ENCODE measurements at places on chromosomes 7 and 10.
A peak's percentile ranks its signal among the peaks of the same experiment; 100 is the strongest.

GRCh38 chr10:100803908-100804307 is 58.5 kb downstream of the PAX2 start:
- no peak for DNase-seq

DNA sequence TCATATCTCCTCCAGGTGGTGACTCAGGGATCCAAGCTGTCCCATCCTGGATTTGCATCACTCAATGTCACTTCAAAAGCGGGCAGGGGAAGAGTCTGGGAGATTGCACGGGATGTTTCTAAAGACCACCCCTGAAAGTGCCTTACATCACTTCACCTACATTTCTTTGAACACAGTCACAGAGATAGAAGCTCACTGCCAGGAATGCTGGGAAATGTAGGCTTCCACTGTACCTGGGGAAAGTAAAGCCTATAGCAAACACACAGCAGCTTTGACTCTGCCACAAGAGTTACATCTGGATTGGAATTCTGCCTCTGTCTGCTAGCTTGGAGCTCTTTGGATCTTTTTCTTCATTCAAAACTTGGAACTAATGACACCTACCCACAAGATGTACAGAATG is 300.9 kb downstream of the WDR11 start:
- no peak for DNase-seq

DNA sequence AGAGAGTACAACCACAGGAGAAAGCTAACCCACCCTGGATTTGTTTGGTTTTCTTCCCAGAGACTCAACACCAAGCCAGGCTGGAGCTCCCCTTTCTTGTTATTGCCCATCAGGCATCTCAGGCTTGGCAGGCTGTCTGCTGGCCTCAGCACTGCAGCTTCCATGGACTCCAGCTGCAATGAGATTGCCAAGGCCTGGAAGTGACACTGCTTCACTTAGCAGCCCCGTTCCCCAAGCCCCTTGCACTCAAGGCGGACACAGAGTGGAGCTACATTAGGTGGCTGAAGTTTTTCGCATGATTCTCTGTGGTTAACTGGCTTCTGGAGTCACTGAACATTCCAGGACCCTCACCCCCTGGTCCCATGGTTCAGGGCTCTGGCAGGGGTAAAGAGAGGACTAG is 163.1 kb upstream of the GDF10 start:
- DNase-seq = no peak

- no peak for DNase-seq
Measured at GRCh38 chr10:4215963-4216575, 431.1 kb upstream of the KLF6 start.

DNA sequence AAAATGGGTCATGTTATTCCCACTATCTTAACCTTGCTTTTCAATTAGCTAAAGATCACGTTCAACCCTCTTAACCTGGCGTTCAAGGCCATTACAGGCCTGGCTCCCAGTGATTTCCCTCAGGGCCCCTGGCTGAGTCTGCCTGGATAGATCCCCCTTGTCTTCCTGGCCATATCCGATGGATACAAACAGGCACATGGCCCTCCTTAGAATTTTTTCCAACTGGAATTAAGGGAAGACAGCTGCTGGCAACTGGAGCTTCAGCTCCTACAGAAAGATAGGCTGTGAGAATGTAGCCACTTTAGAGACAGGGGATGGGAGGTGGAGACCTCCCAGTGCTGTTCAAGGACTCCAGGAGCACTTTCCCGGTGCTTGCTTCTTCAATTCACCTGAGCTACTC is 63.1 kb upstream of the ITGA8 start:
- DNase-seq = no peak

DNA sequence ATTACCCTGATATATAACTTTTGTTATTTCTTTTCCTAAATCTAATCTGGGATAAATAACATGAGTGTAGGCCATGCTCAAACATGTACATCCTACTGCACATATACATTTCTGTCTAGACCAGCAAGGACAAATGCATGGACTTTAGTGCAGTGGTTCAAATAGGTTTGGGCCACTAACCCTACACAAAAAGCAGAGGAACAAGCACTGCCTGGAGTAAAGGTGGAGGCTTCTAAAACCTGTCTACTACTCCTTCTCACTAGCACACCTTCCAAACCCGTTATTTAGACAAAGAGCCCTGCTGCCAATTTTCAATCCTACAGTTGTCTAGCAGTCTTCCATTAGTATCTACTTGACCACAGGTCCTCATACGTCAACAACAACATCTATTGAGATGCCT is 34.8 kb downstream of the SGCE start:
- no peak for DNase-seq

DNA sequence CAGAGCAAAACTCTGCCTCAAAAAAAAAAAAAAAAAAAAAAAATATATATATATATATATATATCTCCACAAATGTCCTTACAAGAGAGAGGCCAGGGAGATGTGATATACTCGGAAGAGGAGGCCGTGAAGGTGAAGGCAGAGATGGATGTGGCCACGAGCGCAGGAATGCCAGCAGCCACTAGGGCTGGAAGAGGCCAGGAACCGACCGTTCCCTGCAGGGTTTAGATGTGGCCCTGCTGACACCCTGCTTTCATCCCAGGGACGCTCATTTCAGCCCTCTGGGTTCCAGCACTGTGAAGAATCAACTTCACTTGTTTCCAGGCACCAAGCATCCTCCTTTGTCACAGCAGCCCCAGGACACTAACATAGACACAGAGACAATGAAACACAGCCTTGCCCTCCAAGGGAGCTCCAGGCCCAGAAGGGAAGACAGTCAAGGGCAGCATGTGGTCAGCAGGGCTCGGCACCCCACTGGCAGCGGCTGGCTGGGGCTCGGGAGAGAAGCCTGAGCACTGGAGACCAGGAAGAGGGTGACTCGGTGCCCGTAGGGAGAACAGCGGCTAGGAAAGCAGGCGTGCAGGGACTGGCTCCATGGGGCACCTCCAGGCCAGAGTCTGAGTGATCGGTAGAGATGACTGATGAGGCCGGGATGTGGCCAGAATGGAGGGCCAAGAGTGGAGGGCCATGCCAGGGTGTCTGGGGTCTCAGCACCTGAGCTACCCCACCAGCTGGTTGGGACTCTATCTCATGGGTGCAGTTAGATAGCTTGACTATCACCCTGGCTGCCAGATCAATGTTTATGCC is 7.6 kb downstream of the WDR86 start:
- DNase-seq = no peak

GRCh38 chr7:14095233-14095950 is 105.9 kb upstream of the ETV1 start:
- DNase-seq = no peak

- peak; percentile 47 for DNase-seq
Measured at GRCh38 chr7:80018941-80019808, 115.5 kb upstream of the GNAI1 start.

DNA sequence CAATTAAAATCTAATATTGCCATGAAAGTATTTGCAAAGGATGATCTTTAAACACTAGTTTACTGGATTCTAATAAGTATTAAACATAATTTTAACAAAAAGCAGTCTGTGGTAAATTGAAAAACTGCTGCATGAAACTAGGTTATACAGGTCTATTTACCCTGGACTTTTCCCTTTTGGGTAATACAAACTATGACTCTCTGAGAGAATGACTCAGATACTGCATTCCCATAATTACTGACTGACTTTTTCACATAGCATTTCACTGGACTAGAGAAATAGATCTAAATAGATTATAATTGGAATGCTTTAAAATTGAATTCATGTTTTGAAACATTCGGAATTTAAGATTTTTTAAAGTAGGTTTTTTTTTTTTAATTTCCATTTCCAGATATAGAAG is 395.7 kb downstream of the THSD7A start:
- peak; percentile 20 for DNase-seq

DNA sequence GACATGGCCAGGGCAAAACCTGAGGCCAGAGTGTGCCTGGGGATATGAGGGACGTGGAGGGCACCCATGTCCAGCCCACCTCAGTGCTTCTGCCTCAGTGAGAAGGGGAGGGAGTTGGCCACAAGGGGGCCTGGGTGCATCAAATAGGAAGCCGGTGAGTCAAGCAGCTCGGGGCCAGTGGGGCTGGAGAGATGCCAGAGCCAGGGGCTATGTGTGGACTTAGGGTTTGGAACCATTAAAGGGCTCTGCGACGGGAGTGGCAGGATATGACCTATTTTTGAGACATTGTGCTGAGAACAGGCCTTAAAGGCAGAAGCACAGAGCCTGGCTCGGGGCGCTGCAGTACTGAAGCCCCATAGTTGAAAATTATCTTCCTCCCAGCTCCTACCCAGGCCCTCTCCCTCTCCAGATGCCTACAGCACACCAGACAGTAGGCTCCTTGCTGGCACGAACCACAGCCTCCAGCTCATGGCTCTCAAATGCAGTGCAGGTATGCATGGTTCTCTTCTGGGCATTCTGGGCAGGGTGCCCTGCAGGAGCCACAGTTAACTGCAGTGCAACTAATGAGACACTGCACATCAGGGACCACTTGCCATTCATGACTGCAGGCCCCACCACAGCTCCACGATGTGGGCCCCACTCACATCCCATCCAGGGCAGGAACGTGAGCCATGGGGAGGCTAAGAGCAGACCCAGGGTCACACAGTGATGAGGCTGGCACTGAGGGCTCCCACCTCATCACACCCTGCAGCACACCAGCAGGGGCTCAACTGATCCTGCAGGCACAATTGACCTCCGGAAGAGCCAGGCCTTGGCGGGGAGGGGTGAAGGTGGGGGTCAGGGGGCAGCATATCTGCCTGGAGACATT is 7.2 kb upstream of the PGAM2 start:
- DNase-seq = peak; percentile 91

DNA sequence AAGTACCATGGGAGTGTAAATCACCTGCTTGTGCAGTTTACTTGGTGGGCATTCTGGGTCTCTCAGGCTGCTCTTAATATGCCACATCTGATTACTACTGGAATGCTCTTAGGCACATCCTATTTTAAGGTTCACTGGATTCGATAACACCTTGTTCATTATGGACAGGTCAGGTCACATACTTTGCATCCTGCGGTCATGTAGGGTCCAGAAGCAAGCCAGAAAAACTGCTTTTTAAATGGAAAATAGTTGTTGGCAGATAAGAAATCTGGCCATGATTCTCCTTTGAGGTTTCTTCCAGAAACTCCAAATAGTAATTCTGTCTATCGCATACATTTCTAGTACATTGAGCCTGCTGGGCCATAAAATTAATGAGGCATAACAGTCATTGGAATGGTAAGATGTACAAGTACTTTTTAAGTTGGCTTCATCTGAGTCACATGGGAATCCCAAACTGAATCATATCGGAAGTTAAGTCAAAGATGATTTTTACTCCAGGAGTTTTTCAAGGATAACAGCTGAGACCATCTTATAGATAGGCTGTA is 371.9 kb downstream of the LRRTM3 start:
- no peak for DNase-seq

- DNase-seq = no peak
Measured at GRCh38 chr7:128204455-128204854, 36.6 kb upstream of the LEP start.

DNA sequence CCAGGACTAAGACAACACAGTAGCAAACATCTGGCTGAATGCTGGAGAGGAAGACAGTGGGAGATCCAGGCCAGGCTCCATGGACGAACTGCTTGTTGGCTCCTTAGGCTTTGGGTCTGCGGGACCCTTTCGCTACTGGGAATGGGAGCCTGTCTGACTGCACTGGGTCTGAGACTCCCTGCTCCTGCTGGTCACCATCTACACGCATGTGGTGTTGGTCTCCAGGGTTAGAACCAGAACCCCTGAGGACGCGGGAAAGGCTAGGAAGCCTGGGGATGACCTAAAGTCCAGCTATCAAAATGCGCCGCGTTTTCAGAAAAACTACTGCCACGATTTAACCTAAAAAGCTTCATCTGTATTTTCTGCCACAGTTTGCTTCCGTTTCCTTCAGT is 817 bp upstream of the DNAJB6 start:
- no peak for DNase-seq

- DNase-seq = no peak
Measured at GRCh38 chr7:41536873-41537665, 165.8 kb downstream of the INHBA start.

GRCh38 chr7:133386205-133386604 is 133.3 kb downstream of the EXOC4 start:
- DNase-seq = no peak

DNA sequence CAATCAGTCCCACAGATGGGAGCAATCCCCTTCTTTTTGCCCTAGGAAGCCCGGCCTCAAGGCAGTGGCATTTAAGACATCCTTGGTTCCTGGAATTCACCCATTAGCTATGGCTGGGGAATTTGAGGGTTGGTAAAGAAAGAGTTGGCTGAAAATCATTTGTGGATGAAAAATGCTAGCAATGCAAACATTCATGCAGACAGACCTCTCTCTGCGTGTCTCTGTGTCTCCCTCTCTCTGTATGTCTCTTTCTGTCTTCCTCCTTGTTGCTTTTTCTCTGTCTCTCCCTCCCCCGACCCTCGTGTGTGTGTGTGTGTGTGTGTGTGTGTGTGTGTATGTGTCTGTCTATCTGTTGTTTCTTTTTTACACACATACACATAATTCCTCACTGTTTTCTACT is 19.4 kb downstream of the LDB3 start:
- no peak for DNase-seq

- peak; percentile 25 for DNase-seq
Measured at GRCh38 chr7:8724080-8724718, 290.8 kb downstream of the NXPH1 start.

GRCh38 chr10:114498413-114499111 is 94.3 kb upstream of the AFAP1L2 start:
- no peak for DNase-seq

DNA sequence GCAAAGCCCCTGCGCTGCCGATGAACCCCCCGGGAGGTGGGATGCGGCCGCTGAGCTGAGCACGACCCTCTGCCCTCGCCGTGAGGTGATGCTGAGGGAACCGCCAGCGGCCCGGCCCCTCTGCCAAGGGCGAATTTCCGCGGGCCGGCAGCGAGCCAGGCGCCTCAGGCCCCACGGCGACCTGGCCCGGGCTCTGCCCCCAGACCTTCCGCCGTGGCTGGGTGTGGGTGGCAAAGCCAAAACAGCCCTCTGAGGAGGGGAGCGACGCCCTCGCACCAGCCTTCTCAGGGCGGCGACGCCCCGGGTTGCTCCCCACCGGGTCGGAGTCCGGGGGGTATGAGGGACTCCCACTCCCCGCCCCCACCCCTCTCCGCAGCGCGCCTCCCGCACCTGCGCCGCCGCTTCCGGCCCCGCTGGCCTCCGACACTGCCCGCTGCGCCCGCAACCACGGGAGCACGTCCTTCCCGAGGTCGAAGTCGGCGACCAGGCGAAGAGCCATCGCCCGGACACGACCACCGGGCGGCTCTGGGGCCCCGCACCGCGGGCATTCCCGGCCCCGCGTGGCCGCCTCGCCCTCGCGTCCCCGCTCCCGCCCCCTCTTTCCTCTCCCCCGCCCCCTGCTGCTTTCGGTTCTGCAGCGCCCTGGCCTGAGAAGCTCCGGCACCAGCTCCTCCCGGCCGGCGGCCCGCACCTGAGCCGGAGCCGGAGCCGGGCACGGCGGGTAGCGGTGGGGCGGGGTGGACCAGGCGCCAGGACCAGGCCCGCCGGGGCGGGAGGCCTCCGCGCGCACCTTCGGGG is at the start of gene GSAP:
Gene GSAP, minus strand, starts transcription at position 527 of the 798 bp plus-strand sequence. Its CDS starts 28 bp downstream, at position 499.
- DNase-seq = no peak

- DNase-seq = no peak
Measured at GRCh38 chr10:33153968-33154327, 180.5 kb downstream of the NRP1 start.

GRCh38 chr7:88922944-88923343 is 127.4 kb upstream of the TEX47 start:
- DNase-seq = peak; percentile 58

GRCh38 chr7:31076641-31077310 is 24.7 kb downstream of the ADCYAP1R1 start:
- no peak for DNase-seq

Data from HT1080 (cell line).